ENCODE measurements at places on chromosomes 2 and 18.

DNA sequence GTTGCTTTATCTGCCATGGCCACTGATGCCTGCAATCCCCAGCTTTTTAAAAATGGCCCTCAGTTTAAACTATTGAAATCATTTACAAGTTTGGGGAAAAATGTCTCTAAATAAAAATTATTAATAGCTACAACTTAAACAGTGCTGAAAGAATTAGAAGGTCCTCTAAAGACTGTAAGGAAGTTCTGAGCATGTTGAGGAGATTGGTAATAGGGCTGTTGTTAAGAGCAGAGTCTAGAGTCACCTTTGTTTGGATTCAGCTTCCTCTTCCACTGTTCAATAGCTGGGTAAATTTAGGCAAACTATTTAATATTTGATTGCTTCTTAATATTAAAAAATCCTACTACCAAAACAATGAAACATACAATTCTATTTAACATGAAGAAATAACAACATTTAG lies 1127.1 kb upstream of the DDX18 start:
- DNase-seq: no peak

GRCh38 chr2:109654326-109655050 lies 40.3 kb downstream of the SOWAHC start:
- no peak for DNase-seq

DNA sequence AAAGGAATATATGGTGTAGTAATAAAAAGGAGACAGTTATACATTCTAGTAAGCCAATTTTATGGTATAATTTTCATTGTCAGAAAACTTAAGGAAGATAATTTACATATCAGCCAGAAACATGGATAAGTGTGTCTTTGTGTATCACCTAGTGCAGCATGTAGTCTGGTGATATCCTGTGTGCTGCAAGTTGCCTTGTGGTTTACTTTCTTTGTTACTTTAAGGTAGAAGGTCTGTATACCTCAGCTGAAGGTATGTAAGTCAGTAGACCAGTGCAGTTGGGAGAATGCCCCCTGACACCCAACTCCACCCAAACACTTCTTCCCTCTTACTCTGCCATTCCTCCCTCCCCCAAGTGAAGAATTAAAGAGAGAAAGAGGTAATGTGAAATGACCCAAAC lies 11.0 kb downstream of the GORASP2 start:
- DNase-seq: no peak

GRCh38 chr2:52904355-52904891 lies 863.2 kb upstream of the CHAC2 start:
- DNase-seq: no peak

DNA sequence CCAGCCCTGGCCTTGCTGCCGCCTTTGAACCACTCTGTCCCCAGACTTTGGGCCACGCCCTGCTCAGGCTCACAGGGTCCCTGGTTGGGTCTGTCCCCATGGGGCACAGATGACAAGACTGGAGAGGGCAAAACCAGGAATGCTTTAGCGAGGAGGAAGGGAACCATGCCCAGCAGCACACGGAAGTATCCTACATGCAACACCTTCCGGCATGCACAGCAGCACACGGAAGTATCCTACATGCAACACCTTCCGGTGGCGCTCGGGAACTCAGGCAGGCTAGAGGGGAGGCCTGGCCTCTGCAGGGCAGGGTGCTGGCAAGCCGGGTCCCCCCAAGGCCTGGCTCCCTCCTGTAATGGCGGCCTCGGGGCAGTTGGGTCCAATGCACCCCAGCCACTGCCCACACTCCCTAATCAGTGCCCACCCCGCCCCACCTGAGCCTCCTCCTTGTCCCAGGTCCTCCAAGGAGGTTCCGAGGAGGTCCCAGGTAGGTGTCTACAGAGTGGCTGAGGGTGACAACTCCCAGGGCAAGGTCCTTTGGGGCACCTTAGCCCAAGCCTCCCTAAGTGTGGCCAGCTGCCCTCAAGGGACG lies 33.6 kb upstream of the SNED1 start:
- DNase-seq: no peak

GRCh38 chr18:35193316-35193715 lies 47.5 kb upstream of the ZNF397 start:
- no peak for DNase-seq

DNA sequence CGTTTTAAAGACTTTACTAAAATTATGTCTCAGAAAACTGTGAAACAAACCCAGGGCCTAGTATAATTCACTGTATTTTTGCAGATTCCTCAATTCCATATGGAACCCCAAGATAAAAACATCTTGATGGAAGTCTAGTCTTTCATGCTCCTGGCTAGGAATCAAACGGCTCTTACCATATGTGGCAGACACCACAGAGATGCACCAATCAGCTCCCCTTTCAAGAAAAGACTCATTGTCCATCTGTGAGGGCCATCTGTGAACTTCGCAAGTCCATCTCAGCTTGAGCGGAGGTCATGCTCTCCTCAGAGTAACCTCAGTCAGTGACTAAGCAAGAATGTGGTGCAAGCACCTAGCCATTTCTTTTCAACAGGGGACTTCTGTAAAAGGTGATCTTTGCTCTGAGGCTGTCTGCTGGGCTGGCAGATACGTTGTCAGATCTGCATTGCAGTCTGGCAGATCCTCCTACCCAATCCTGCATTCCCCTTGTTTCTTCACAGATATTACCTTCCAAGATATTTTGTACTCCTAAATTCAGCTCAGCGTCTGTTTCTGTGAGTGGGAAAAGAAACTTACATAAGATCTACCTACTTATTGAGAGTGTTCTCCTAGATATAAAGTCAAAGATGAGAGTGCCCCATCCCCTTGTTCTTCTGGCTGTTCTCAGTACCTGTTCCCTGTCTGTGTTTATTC lies 419.3 kb downstream of the SPAG16 start:
- DNase-seq: no peak

DNA sequence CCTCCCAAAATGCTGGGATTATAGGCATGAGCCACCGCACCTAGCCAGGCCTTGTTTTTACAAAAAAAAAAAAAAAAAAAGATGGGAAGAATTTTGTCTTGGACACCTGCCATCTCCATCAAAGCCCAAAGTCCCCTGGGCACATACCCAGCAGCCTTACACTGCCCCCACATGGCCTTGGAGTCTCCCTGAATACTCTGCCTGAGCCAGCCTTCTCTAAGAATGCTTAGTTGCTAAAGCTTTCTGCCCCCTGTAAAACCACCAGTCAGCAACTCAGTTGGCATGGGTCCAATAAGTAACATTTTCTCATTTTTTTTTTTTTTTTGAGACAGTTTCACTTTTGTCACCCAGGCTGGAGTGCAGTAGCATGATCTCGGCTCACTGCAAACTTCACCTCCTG lies 40.6 kb downstream of the SPC25 start:
- no peak for DNase-seq

GRCh38 chr2:167733747-167734146 lies 513.6 kb downstream of the STK39 start:
- no peak for DNase-seq

GRCh38 chr2:40436093-40436475 lies 15.8 kb downstream of the SLC8A1 start:
- no peak for DNase-seq

GRCh38 chr2:43889416-43889815 lies 50.6 kb downstream of the ABCG8 start:
- no peak for DNase-seq

DNA sequence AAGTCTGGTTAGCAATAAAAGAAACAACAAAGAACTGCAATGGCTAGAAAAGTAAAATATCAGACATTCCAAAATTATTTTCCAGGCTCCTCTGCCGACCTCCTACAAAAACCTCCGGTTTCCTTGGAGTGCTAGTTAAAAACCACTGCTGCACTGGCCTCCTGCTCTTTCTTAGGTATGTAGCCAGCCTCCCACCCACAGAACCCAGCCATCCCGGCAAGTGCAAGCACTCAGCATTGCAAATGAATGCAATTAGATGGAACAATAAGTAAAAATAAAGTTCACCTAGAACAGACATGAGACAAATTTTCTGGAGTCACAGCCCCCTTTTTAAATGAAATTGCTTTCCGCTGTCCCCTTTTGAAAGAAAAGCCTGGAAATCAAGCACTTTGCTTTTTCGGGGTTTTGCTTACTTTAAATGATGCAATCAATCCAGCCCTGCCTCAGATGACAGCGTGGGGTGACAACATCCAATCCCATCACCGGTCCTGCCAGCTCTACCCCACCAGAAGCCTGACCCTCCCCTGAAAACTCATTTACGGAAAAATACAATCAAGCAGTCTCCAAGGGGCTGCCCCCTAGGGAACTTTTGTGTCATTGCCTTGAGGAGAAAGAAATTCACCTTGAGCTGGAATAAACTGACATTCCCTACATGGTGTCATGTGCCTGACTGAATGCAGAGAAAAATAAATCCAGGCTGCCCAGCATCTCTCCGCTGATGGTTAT lies 199.8 kb downstream of the EPHA4 start:
- no peak for DNase-seq

GRCh38 chr2:134372611-134373131 lies 118.8 kb downstream of the MGAT5 start:
- no peak for DNase-seq

GRCh38 chr2:121075006-121075551 lies 209.9 kb downstream of the TFCP2L1 start:
- no peak for DNase-seq

DNA sequence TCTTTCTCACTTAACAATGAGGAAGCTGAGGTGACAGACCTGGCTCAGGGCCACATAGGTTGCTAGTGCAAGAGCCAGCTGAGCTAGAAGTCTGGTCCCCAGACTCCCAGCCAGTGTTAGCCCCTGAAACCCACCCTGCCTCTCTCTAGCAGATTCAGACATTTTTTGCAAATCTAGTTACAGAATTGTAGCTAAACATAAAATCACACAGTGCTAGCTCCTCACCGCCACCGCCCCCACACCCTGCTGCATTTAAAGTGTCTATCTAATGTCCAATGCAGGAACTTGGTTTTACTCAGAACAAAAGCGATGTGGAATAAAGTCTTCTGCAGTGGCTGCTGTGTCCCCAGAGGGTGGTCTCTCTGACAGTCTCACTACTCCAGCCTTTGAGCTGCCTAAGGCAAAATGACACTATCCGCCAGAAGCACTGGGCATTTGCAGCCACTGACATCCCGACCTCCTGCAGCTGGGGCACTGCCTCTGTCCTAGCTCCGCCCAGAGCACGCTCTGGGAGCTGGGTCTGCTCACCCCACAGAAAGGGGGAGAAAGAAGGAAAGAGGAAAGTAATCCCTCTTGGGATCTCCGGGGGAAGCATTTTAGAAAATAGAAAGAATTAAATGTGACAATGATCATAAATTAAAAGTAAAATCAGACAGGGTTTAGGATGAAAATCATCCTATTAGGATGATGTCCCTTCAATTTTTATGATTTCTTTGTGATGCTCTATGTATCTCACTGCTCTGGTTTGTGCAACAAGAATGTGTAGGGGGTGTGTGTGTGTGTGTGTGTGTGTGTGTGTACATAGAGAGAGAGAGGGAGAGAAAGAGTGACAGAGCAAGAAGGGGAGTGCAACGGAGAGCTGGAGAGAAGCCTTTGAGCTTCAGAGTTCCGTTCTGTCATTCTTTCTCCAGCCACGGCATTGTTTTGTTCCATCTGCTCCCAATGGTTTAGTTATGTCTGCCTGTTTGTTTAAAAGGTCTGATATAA lies 50.5 kb upstream of the ST8SIA3 start:
- no peak for DNase-seq

DNA sequence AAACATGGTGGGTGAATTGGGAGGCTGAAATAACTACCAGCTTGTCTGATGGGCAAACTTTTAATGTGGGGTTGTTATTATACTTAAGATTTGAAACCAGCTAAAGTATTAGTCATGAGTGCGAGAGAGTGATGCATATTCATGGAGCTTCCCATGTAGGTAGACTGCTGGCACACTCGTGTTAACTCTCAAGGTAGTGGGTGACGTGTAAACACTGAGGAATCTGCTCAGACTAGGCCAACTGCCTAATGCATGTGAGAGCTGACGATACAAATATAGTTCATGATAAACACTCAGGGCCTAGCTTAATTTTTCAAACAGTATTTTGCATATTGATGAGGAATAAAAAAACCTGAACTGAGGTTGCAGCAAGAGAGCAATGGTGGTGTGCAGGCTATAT lies 1165.7 kb upstream of the PIK3C3 start:
- no peak for DNase-seq

GRCh38 chr2:104493698-104494097 lies 360.2 kb upstream of the POU3F3 start:
- no peak for DNase-seq

- no peak for DNase-seq
These were observed 19.9 kb downstream of the FAM161A start for GRCh38 chr2:61833971-61834370.
